GM03348 (cell line): ENCODE measurements at places on chromosomes 6 and 20.

- DNase-seq = no peak
Measured at GRCh38 chr6:89834884-89835792, 5.5 kb downstream of the CASP8AP2 start.

- DNase-seq = no peak
Measured at GRCh38 chr6:35678814-35679213, 9.9 kb downstream of the FKBP5 start.

DNA sequence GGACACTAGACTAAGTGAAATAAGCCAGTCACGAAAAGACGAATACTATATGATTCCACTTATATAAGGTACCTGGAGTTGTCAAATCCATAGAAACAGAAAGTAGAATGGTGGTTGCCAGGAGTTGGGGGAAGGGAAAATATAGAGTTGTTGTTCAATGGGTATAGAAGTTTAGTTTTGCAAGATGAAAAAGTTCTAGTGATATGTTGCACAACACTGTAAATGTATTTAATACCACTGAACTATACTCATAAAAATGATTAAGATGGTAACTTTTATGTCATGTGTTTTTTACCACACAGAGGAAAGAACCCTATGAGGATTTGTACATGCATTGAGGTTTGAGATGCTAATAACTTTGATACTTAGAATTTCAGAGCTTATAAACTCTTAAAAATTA, 46.0 kb upstream of the TRAM2 start:
- DNase-seq = no peak

DNA sequence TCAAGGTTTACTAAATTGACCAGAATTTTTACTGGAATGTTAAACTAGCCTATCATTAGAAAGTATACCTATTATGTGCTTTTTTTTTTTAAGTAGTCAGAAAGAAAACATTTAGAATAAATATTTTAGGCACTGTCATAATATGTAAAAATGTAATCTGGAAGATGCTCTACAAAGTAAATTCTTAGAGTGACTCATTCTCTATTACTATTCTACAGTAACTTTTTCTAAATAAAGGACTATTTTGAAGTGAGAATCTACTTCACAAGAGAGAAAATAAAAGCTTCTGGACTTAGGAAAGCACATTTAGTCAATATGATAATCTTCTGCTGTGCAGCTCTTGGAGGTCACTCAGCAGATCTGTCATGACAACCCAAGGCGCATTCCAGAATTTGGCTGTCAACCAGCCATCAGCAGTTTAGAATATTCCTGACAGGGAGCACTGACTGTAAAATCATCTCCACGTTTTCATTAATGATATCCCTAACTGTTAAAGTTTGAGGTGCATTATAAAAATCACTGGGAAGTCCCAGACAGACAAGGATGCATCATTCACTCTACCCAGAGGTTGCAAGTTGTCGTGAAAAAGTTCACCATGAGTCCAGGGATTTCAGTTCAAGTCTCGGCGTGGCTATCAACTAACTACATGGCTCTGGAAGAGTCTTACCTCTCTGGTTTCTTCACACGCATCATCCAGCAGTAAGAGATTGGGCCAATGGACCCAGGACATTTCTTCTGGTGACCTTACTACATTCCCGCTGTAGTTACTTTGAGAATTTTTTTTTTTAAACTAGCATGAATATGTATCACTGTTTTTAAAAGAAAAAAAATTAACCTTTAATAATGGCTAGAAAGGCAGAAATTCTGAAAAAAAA, 374.9 kb downstream of the GJA1 start:
- peak; percentile 7 for DNase-seq

DNA sequence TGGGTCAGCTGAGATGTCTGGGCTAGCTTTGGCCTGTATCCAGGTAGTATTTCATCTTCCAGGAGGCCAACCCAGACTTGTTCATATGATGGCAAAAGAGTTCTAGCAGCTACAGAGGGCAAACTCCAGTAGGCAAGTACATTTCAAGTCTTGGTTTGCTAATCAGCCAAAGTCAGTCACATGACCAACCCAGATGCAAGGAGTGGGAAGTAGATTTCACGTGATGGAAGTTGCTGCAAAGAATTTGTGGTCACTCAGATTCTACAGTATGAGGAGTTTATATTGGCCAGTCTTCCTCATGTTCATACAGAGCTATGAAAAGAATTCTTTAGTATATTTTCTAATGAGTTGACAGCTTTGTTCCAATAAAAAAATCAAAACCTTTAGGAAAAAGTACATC, 101.8 kb downstream of the PHACTR1 start:
- DNase-seq = peak; percentile 12

- peak; percentile 22 for DNase-seq
Measured at GRCh38 chr6:34305982-34306708, 57.3 kb upstream of the SMIM29 start.

DNA sequence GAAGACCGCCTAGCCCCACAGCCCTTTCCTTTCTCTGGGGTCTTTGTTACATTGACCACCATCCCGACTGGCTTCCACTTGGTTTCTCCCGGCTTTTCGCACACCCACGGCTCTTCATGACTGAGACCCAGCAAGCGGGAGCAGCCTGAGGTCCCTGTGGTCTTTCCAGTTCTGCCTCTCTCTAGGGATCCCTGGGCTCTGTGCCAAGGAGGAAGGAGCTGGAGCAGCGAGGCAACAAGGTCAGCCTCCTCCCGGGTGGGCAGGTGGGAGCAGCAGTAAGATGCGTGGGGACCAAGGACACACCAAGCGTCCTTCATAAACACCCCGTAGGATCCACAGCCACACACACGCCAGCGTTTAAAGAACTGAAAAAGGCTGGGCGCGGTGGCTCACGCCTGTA, 29.6 kb upstream of the MRGBP start:
- no peak for DNase-seq
